ENCODE measurements at places on chromosomes 16 and 17.
A peak's percentile ranks its signal among the peaks of the same experiment; 100 is the strongest.

DNA sequence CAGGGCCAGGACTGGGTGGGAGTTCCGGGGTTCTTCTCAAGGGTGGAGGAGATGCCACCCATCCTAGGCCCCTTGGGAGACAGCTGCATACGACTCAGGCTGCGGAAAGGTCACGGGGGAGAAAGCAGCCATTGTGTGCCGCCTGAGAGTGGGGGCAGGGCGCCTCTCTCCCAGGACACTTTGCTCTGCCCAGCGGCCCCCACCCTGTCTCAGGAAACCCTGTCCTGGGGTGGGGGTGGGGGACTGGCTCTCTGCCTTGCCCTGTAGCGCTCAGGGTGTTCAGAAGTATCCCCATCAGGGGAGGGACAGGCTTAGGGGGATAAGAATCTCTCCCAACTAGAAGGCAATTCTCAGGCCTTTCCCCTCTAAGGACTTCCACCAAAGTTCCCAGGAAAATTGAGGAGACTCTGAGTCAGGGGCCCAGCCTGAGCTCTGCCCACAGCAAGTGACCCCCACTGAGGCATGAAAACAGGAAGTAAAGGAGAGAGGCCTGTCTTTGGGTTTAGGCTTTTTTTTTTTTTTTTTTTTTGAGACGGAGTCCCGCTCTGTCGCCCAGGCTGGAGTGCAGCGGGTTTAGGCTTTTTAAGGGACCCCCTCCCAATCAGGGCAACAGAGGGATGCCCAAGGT is 4.9 kb downstream of the GIT1 start:
- no peak for DNase-seq

DNA sequence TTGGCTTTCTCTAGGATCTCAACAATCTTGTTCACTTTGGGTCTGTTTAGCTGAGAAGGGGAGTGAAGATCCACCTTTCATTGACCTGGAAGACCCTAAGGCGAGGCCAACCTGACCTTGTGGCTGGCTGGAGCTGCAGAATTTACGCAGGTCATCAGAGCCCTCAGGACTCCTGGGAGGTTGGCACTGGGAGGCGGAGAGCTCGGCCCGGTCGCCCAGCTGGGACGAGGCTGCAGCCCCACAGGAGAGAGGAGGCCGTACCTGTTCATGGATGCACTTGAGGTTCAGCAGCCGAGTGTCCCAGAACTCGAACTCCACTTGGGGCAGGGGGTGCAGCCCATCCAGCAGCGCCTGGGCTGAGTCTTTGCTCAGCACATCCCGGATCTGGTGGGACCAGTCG is 5.9 kb downstream of the DNAH17 start:
- no peak for DNase-seq

DNA sequence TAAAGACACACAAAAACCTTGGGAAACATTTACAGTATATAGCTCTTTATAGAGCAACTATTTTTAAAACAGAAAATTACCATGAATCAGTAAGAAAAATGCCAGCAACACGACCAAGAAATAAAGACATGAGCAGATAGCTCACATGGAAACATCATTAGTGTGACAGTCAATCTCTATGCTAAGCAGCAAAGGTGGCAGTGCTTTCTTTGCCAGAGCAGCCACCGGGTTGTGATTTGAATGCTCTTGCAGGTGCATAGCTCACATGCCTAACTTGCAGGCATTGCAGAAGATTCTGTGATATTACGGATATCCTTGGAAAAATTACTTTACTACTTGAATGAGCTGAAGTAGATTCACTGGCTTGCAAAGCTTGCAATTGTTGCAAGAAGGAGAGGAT is 652.9 kb upstream of the C16orf82 start:
- no peak for DNase-seq

- DNase-seq, result no peak
Measured at GRCh38 chr16:68372806-68373205, 62.0 kb downstream of the PRMT7 start.

- DNase-seq, result peak; percentile 57
Measured at GRCh38 chr17:73196500-73196899, 3.6 kb downstream of the COG1 start.

- DNase-seq, result no peak
Measured at GRCh38 chr17:40290629-40291280, 3.1 kb downstream of the CDC6 start.

DNA sequence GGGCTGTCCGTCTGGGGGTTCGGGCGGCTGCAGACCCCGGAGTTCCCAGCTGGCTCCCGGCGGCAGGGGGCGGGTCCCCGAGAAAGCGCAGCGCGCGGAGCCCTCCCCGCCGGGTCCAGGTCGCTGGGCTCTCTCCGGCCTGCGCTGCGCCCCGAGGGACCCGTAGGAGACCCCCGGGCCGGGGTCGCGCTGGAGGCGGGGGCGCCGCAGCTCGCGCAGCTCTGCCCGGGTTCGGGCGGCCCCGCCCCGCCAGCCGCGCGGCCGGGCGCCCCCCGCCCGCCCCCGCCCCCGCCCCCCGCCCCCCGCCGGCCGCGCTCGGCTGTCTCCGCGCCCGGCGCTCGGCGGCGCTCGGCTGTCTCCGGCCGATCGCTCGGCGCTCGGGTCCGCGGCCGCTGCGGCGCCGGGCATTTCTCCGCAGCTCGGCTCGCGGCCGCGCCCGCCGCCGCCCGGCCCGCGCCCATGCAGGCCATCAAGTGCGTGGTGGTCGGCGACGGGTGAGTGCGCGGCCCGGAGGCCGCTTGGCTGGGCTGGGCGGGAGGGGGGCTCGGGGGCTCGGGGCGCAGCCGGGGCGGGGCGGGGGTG is at the start of gene RAC3:
TSS of gene RAC3 (plus strand) at position 376 of the 582 bp plus-strand sequence. CDS start at position 460, 84 bp downstream.
- DNase-seq, result no peak

GRCh38 chr17:11488407-11488806 is 109.9 kb upstream of the DNAH9 start:
- no peak for DNase-seq

DNA sequence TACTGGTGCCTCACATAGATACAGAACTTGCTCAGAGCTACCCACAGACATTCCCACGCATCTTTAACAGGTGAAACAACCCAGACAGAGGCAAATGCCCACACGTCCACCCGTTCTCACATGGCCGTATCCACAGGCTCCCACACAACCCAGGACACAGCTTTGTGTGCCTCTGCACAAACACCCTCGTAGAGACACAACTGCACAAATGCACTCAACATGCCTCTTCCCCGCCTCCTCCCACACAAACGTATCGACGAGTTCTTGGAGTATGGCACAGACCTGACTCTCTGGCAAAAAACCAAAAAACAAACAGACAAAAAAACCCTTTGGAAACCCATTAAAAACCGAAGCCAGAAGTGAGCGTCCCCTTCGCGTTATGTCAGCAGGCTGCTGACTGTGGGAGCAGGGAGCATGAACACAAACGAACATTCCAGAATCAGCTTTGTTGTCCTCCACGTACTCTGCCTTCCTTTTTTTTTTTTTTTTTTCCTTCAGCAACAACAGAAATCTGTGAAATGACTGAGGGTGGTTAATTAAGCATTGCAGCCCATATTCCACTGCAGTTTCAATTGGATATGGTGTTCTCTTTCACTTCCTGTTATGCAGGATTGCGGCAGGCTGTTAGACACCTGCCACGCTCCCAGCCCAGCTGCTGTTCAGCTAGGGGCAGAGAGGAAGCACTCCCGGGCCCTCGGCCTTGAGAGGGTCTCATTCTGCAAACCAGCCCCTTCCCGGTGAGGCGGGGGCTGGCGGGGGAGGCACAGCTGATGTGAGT is 313.7 kb downstream of the MAF start:
- DNase-seq, result peak; percentile 97

DNA sequence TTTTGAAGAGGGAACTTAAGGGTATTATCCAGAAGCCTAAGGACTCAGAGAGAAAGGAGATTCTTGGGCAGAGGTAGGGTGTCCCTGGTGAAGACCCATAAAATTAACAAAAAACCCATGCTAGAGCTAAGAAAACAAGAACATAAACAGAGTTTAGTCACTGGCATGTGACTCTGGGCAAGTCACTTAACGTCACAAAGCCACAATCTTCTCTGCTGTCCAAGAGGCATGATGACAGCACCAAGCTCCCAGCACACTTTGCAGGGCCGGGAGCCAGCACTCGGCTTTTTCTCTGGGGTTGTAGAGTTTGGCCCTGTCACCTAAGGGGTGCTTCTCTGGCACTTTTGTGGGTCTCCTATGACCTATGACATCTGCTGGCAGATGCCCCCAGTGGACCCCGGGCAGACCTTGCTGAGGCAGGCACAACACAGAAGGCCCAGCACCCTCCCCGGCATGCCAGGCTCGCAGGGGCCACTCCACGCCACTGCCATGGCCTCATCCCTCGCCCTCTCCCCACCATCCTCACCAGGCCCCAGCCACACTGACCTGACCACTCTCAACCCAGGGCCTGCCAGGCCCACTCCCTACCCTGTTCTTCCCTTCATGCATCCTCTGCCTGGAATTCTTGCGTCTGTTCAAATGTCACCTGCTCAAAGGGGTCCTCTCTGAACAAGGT is 69.8 kb downstream of the DYNLRB2 start:
- no peak for DNase-seq

DNA sequence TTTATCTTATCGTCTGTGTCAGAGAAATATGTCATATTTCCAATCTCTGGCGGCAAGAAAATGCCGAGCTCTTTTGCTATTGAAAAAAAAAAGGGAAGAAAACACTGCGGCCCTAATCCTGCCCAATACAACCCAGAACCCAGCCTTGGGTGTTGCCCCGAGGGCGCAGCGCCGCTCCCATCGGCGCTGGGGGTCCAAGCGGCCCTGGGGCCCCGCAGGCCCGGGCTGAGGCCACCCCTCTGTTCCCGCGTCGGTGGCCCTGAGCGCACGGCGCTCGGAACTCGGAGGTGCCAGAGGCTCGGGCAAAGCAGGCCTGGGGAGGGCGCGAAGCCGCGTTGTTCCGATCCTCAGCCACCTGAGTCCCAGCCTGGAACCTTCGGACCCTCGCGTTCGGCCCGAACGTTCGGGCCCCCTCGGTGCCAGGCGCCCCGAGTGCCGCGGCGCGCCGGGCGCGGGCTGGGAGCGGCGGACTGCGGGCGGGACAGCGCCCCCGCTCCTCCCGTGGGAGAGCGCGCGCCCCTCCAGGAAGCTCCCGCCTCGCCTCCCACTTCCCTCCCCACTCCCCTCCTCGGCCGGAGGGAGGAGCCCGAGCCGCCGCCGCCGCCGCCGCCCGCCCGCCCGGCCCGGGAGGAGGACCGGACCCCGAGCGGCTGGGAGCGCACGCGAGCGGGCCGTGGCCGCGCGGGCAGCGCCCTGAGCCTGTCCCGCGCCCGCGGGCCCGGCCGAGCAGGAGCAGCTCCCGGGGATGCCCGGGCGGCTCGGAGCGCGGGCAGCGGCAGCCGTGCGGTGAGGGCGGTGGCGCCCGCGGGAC is at the start of gene CPNE2:
TSS of gene CPNE2 (plus strand) at position 609 of the 811 bp plus-strand sequence. CDS start 18,160 bp downstream, outside the sequence.
- peak; percentile 28 for DNase-seq

GRCh38 chr16:9844361-9844760 is 337.9 kb downstream of the GRIN2A start:
- DNase-seq, result no peak

DNA sequence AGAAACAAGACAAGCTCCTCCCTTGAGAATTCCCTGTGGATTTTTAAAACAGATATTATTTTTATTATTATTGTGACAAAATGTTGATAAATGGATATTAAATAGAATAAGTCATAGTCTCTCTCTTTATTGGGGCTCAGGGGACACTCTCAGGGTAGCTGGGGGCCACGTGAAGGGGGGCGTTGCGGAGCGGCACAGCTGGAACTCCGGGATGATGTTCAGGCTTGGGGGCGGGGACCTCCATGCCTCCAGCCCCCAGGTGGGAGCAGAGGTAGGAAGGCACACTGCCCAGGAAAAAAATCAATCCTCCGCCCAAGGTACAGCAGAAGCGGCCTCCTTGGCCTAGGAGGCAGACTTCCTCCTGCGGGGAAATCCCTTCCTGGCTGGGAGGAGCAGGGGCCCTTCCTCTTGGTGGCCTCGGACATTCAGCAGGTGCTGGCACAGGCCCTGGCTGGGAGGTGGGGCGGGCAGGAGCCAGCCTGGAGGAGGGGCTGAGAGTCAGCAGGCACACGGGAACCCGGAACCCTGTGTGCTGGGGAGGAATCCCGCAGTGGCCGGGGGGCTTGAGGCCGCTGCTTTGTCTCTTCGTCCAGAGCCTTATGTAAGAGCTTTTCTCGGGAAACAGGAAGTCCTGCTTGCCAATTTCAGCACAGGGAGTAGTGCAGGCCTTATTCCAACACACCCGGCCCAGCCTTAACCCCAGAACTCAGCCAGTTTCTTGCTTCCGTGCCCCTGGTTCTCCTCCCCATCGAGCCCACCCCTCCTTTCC is 591 bp upstream of the TNFSF13 start:
- DNase-seq, result peak; percentile 46
